Tibial artery (tissue), 4 donors: ENCODE measurements at places on chromosomes 13 and 19.

DNA sequence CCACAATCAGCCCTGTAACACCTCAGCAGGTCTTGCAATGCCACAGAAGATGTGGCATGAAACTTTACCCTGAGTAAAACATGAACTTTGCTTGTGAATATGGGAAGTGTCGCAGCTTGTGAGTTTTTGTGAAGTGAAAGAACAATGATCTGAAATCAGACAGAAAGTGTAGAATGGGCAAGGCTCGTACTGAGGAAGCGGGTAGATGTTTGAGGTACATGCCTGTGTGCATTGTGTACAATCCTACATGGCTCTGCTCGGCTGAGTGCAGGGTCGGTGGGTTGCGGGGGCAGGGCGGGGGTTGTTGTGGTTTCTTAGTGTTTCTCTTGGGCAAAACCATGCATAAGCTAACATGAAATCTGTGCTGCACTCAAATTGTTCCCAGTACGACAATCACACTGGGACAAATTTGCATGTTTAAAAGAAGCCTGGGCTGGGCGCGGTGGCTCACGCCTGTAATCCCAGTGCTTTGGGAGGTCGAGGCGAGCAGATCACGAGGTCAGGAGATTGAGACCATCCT, 1.1 kb downstream of the NLRP13 start:
- H3K4me1 ChIP-seq = no peaks in the 10 kb centered on the region
- no peak for DNase-seq
- H3K27me3 ChIP-seq = no peaks in the 10 kb centered on the region
- H3K4me3 ChIP-seq = no peak overlapping the region

GRCh38 chr13:35909837-35910540, 221.2 kb downstream of the DCLK1 start:
- no peaks in the 10 kb centered on the region for H3K4me1 ChIP-seq
- H3K4me3 ChIP-seq = no peak overlapping the region
- H3K36me3 ChIP-seq = no peaks in the 10 kb centered on the region
- no peak for DNase-seq

GRCh38 chr13:93646245-93646644, 419.6 kb downstream of the GPC6 start:
- DNase-seq = no peak
- H3K27me3 ChIP-seq = no peaks in the 10 kb centered on the region
- H3K4me1 ChIP-seq = peaks cover 38% of the 10 kb centered on the region
- H3K27ac ChIP-seq = peak overlapping the region; percentile 15
- H3K4me3 ChIP-seq = peak overlapping the region; percentile 0
- H3K36me3 ChIP-seq = no peaks in the 10 kb centered on the region

DNA sequence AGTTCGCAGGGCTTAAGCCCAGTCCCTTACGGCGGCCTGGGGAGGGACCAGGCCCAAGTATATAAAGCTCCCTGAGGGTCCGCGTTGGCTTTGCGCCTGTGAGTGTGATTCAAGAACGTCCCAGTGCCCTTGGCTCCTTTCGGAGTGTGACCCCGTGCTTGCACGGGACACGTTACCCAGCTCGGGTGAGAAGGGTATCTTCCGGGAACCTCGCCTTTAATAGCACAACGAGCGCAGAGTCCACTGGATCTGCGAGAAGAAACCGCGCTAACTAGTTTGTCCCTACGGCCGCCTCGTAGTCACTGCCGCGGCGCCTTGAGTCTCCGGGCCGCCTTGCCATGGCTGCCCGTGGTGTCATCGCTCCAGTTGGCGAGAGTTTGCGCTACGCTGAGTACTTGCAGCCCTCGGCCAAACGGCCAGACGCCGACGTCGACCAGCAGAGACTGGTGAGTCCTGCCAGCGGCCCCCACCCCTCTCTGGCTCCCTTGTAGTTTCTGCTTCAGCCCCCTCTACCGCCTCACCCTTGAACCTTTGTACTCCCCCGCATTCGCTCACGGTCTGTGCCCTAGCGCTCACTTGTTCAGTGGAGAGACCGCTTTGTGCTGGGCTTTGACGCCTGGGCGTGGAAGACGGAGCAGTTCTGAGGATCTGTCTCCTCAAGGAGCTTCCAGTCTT, at the start of gene DNAJC15:
TSS of gene DNAJC15 (plus strand) at position 298 of the 675 bp plus-strand sequence. CDS start at position 339, 41 bp downstream.
- H3K4me3 ChIP-seq = peak within 1 kb of the TSS; percentile 70
- DNase-seq = peak; percentile 84
- peaks cover 9% of the 10 kb centered on the region for H3K4me1 ChIP-seq
- peak within 1 kb of the TSS; percentile 79 for H3K27ac ChIP-seq
- no peaks in the 10 kb centered on the region for H3K27me3 ChIP-seq
- peaks cover 8% of the 10 kb centered on the region for H3K36me3 ChIP-seq

- H3K36me3 ChIP-seq = no peaks in the 10 kb centered on the region
- DNase-seq = no peak
- H3K4me1 ChIP-seq = no peaks in the 10 kb centered on the region
- H3K27ac ChIP-seq = no peak overlapping the region
- H3K4me3 ChIP-seq = no peak overlapping the region
Measured at GRCh38 chr13:66171920-66172319, 1058.2 kb downstream of the PCDH9 start.

DNA sequence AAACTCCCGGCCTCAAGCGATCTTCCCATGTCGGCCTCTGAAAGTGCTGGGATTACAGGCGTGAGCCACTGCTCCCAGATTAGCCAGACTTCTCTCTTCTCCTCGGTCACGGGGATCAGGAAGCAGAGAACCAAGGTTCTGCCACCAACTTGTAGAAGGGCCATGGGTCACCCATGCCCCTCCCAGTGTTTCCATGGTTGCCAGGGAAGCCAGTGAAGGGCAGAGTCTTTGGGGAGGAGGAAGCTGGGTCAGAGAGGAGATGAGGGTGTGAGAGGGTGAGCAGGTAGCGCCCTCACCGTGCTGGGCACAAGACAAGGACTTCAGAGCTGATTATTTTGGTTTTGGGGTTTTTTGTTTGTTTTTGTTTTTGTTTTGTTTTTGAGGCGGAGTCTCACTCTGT, 77.1 kb downstream of the GNG7 start:
- H3K4me3 ChIP-seq = no peak overlapping the region
- no peaks in the 10 kb centered on the region for H3K36me3 ChIP-seq
- DNase-seq = peak; percentile 83

- no peaks in the 10 kb centered on the region for H3K4me1 ChIP-seq
- H3K27ac ChIP-seq = no peak overlapping the region
- no peak overlapping the region for H3K4me3 ChIP-seq
- no peak for DNase-seq
Measured at GRCh38 chr13:106205871-106206270, 329.6 kb downstream of the EFNB2 start.

DNA sequence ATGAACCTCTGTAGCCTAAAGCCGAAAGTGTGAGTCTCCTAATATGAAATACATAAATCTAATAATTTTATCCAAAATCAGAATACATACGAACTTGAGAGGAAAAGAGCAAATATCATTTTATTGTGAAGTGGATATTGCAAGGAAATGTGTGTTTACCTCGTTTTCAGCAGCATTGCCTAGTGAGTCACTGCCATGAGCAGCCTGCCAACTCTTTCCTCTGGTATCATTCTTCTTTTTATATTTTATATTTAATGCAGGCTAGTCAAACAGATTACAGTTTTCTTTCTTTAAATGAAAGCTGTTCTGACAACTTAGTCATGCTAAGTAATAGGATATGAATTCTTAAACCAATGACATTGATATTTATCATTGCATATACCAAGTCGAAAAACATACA, 44.2 kb downstream of the EDNRB start:
- H3K27ac ChIP-seq = no peak overlapping the region
- H3K36me3 ChIP-seq = no peaks in the 10 kb centered on the region
- H3K4me3 ChIP-seq = no peak overlapping the region
- DNase-seq = no peak

DNA sequence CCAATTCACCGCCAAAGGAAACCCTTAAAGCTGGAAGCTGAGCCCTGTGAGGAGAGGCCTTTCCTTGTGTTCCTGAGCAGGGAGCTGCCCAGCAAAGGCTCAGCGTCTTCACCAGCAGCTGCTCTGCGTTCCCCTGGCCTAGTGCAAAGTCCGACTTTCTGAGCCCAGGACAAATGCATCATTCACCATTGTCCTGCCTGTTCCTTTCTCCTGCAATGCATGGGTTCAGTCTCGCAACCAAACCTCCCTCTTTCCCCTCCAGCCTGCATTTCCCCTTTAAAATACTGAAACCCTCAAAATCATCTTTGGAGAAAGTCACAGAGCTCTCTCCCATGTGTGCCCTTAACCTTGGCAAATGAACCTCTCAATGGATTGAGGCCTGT, 12.9 kb upstream of the TMEM255B start:
- H3K4me3 ChIP-seq = no peak overlapping the region
- no peaks in the 10 kb centered on the region for H3K27me3 ChIP-seq
- H3K36me3 ChIP-seq = no peaks in the 10 kb centered on the region
- DNase-seq = no peak

GRCh38 chr19:8320564-8321066, 560 bp downstream of the NDUFA7 start:
- H3K36me3 ChIP-seq = peaks cover 33% of the 10 kb centered on the region
- H3K4me1 ChIP-seq = peaks cover 36% of the 10 kb centered on the region
- peak overlapping the region; percentile 98 for H3K4me3 ChIP-seq
- DNase-seq = no peak
